ENCODE measurements at places on chromosomes 7 and 10.

DNA sequence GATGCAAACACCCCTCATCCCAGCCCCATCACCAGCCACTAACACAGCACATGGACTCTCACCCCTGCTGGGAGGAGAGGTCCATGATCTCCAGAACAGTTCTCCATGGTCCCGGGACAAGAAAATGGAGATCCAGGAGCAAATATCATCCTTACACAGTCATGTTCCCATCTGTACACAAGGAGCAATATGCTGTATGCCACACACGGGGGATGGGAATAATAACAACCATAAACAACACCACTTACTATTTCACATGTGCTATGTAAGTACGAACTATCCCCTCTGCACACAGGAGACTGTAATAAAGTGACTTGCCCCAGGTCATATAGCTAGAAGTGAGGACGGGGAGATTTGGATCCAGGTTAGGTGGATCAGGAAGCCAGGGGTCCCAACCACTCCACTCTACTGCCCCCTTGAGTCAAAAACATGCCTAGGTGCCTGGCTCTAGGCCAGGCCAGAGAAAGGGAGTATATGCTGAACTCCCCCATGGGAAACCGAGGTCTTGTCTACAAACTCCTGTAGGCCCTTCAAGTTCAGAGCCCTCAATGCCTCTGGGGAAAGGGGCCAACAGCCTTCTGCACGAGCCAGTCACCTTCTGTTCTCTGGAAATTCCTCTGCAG lies 34.1 kb downstream of the LRRC20 start:
- no peak for DNase-seq

GRCh38 chr7:133253519-133253875 lies 619 bp downstream of the EXOC4 start:
- no peak for DNase-seq

DNA sequence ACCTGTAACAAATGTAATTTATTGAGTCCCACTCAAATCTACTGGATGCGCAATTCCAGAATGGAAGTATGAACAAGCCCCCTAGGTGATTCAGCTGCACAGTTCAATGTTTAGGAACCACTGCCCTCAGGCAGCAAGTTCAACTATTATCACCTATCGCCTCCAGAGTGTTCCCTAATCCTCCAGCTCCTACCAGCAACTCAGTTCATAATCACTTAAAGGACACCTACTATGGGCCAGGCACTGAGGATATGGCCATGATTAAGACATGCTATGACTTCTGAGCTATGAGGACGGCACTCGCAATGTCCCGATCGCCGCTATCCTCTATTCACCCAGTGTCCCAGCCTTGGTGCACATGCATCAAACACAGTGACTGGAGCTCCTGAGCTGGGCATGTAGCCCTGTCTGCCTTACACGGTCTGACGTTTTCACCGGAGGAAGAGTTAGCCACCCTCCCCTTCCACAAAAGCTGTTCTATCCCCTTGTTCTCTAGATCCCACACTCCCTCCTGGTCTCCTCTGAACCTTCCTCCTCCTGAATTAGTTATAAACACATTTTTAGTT lies 22.3 kb downstream of the RHEB start:
- DNase-seq, result no peak

DNA sequence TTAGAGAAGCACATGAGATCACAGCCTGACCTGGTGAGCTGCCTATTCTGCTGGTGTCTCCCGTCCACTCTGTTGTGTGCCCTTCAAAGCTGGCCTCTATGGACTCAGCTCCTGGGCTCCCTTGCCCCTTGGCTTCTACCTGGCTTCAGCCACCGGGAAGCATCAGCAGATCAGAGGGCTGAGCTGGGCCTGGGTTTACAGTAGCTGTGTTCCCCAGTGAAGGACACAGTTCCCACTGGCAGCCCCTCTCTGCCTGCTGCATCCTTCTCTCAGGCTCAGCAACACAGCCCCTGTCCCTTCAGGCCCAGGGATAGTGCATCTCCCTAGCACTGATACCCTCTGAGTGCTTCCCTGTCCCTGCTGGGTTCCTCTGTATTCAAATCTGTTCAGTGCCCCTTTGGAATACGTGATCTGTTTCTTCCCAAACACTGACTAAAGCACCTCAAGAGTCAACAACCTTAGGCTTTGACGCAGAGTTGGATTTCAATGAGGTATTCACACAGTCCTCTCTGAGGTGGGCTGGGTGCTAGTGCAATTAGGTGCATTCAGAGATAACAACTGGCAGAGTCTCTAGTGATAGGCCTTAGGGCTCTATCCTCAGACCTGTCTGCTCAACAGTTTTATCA lies 109.8 kb downstream of the GRID1 start:
- DNase-seq, result no peak

DNA sequence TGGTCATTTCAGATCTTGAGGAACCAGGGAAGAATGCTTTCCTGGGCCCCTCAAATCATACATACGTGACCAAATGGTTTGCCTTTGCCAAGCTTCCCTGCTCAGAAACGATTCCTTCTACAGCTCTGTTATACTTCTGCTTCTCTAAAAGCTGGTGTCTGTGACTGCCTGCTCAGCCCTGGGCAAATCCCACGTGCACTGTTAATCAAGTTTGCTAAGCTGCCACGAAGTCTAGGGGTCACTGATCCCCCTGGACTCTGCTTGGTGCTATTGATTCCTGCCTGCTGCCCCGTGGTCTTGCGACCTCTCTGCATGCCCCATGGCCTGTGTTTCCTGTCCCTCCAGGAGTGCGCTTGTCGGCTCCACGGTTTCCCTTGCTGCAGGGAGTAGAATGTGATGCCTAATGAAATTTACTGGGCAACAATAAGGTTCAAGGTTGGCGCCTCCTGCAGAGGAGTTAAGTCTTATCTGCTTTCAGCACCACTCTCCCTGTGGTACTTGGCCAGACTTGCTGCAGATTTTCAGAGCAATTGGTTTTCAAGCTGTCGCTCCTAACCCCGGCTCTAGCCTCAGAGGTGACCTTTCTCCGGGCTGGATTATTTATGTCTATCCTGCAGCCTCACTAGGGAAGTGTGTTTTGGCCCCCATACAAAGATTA lies 201.6 kb upstream of the FZD8 start:
- DNase-seq, result no peak

- DNase-seq, result no peak
Measured at GRCh38 chr7:30281263-30281662, 3.1 kb upstream of the ZNRF2 start.

- DNase-seq, result no peak
Measured at GRCh38 chr10:570628-571163, 118.8 kb downstream of the DIP2C start.

GRCh38 chr7:34187798-34188307 lies 282.5 kb downstream of the BMPER start:
- no peak for DNase-seq

DNA sequence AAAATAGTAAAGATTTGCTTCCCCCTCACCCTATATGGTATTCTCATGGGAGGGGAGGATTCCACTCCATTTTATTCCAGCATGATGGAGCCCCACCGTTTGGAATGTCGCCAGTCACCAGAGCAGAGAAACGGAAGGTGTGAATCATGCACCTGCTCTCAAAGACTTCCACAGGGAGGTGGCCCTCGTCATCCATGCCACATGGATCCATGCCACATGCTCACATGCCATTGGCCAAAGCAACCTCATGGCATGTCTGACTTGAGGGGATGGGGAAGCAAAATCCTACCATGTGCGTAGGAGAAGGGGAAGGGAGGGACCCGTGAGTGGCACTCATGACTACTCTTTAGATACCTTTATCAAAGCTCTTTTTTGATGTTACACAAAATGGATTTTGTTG lies 256.0 kb downstream of the SKAP2 start:
- no peak for DNase-seq

GRCh38 chr7:141974831-141975230 lies 1.3 kb upstream of the TAS2R38 start:
- no peak for DNase-seq

- no peak for DNase-seq
Measured at GRCh38 chr10:122504610-122504950, 43.2 kb downstream of the HTRA1 start.

DNA sequence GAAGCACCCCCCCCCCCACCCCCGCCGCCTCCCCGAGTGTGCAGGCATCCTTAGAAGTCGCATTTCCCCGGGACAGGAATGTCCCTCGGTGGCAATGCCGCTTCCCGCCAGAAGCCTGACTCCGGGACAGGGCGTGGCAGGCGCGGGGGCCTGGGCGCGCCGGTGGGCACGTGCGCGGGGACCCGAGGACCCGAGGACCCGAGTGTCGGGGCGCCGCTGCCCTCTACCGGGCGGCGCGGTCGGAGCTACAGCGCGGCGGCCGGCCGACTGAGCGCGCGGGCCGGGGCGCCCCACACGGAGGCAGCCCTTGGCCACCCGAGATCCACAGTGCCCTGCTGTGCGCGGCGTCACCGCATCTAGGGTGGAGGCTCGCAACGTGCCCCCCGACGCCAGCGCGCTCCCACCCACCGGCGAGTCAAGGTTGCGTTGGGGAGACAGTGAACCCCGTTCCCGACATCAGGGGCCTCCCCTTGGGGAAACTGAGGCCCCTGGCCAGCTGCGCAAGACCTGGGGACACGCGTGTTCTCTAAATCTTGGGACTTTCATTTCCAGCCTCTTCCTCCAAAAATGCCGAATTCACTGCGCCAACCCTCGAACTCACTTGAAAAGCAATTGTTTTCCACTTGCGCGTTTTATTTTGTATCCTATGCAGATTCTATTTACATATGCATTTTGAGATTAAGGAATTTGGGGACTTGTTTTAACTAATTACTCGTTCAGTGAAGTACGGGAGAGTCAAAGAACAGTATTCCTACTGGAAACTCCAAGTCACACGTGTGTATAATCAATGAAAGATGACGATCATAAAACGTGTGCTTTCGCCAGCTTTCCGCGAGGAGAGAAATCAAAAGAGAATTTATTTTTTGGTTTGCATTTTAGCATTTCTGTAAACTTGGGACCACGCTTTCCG lies 3.1 kb upstream of the CUX1 start:
- peak; percentile 54 for DNase-seq

- no peak for DNase-seq
Measured at GRCh38 chr10:46293832-46294640, 7.2 kb downstream of the ANTXRL start.

DNA sequence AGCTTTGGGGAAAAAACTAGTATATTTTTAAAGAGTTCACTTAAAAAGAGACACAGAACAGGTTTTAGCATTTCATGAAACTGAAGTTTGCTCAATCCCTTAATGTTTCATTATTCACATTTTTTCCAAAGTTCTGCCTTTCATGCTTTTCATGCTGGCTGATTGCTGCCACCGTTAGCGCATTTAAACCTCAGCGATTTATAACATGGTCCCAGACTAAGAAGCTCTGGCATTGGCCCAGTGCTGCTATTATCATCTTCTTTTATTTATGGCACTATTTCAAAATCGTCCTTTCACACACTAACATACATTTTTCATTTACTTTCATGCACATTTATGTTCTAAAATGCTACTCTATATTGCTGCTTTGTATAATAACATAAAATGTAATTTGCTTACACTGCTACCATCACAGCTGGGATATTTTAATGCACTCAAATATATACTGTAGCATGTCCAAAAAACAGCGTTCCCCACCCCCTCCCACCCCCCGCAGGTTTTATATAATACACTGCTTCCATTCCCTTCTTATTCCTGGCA lies 141.9 kb downstream of the MPP7 start:
- no peak for DNase-seq

- DNase-seq, result no peak
Measured at GRCh38 chr10:70494966-70495365, 16.4 kb downstream of the PALD1 start.

DNA sequence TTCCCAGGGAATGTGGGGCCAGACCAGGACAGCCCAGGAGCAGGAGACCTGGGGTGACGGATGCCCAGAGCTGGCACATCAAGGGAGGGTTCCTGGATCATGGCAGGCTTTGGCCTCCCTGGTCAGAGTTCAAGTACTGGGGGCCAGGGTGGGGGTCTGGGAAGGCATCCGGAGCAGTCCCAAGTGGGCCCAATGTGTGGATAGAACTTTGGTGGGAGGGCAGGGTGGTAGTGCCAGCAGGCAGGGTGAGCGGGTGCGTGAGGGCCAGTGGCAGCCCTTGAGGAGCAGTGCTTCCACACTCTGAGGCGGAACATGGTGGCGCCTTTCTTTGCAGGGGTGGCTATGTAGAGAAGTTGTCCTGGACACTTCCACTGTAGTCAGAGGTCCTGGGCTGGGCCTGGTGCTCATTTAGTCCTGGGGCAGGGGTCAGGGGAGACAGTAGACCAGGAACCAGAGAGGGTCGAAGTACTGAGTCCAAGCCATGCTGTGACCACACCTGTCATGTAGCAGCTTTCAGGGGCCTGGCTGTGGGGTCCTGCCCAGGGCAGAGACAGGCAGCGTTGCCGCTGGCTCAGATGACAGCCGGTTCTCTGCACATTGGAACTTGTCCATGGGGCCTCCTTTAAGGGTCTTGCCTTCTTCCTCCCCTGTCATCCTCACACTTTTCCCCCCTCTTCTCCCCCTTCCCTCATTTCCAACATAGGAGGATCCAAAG lies 22.2 kb upstream of the CSGALNACT2 start:
- no peak for DNase-seq

GRCh38 chr7:70047384-70047783 lies 449.1 kb downstream of the AUTS2 start:
- no peak for DNase-seq

GRCh38 chr7:70645279-70645678 lies 486.7 kb upstream of the GALNT17 start:
- DNase-seq, result no peak

- no peak for DNase-seq
Measured at GRCh38 chr7:144842377-144842851, 6.6 kb upstream of the TPK1 start.

DNA sequence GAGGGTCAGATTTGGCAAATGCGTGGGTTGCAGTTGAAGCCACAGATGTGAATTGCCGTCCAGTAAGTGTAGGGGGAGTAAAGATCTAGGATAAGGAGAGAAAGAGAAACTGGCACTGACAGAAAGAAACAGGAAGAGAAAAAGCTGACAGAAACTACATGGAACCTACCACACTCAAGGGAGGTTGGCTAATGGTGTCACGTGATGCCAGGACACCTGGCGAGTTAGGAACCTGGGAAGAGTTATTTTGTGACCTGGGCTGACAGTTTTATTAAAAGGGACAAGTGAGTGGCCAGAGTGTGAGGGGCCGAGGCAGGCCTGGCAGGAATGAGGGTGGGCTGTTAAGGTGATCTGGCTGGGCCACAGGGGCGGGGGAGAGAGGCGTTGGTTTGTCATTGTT lies 188.7 kb downstream of the ADARB2 start:
- DNase-seq, result no peak

- DNase-seq, result peak; percentile 8
Measured at GRCh38 chr7:140003913-140004382, 58.8 kb downstream of the PARP12 start.

- DNase-seq, result no peak
Measured at GRCh38 chr10:72009425-72010081, 45.4 kb downstream of the CHST3 start.

GRCh38 chr7:108287857-108288256 lies 157.7 kb upstream of the LAMB4 start:
- DNase-seq, result no peak

GRCh38 chr10:63114031-63114814 lies 18.9 kb upstream of the NRBF2 start:
- DNase-seq, result no peak

- no peak for DNase-seq
Measured at GRCh38 chr10:75097666-75098285, 13.7 kb upstream of the SAMD8 start.

GRCh38 chr7:26298472-26299058 lies 6.9 kb downstream of the SNX10 start:
- DNase-seq, result no peak

- no peak for DNase-seq
Measured at GRCh38 chr10:13907570-13907969, 320.8 kb downstream of the PRPF18 start.
